ENCODE measurements at places on chromosomes 3 and 15.
A peak's percentile ranks its signal among the peaks of the same experiment; 100 is the strongest.

DNA sequence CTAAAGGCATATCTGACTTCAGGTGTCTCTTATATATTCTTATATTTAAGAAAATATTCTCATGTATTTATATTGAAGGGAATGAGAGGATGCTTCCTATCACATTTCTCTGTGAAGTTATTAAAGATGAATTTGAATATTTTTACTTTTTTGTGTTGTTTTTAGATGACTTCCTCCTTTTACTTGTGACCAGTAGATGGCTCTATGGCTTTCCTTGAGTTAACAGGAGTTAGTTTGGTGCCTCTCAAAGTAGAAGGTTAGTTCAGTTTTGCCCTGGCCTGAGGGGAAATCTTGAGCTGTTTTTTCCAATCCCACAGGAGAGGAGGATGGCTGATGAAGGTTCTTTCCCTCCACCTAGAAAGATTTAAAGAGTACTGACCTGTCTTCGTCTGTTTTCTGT is 80.7 kb downstream of the SQOR start:
- DNase-seq: no peak

GRCh38 chr15:52181938-52182780 is 9.0 kb downstream of the GNB5 start:
- no peak for DNase-seq

DNA sequence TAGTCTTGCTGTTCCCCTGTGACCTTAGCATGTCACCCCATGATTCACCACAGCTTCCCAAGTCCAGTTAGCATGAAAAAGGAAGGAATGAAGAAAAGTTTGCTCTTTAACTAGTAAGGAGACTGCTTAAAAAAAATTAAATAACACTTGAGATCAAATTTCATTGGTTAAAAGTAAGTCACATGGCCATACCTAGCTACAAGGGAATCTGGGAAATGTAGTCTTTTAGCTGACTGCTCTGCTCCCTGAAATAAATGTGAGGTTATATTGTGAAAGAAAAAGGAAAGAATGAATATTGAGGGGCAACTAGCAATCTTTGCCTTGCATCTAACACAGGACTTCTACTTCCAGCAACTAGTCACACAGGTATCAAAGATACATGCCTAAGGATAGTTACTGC is 84.7 kb upstream of the LRRN1 start:
- no peak for DNase-seq

GRCh38 chr15:60009980-60010732 is 6.0 kb downstream of the FOXB1 start:
- DNase-seq: no peak

GRCh38 chr3:127788451-127788909 is 33.8 kb downstream of the MGLL start:
- no peak for DNase-seq

GRCh38 chr15:26773067-26773877 is 406 bp upstream of the GABRB3 start:
- DNase-seq: peak; percentile 65

DNA sequence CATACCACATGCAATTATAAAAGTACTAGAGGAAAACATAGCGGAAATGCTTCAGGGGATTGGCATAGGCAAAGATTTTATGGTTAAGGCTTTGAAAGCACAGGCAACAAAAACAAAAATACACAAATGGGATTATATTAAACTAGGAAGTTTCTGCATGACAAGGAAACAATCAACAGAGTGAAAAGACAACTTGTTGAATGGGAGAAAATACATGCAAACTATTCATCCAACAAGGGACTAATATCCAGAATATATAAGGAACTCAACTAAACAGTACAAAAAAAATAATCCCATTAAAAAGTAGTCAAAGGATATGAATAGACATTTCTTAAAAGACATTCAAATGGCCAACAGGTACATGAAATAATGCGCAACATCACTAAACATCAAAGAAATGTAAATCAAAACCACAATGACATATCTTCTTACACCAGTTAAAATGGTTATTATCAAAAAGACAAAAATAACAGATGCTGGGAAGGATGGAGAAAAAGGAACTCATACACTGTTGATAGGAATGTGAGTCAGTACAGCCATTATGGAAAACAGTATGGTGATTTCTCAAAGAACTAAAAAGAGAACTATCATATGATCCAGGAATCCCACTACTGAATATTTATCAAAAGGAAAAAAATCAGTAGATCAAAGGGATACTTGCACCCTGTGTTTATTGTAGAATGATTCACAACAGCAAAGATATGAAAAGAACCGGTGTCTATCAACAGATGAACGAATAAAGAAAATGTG is 39.1 kb downstream of the COPS2 start:
- DNase-seq: no peak

DNA sequence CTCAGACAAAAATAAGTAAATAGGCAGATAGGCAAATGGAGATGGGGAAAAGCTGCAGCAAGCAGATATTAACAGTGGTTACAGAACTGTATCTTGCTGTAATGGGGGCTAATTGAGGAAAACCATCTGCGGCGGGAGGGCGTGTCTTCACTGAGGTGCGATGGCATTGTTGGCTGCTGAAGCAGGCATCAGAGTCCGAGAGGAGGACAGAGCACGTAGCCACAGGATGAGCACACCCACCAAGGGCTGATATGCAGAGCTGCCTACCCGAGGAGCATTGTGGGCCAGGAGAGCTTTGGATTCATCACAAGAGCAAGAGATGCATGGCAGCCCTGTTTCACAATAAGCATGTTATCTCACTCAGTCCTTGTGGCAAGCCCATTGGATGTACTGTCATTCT is 30.4 kb downstream of the CHRNA7 start:
- no peak for DNase-seq

All from NCI-H446 (cell line).